ENCODE measurements at places on chromosomes 12 and 14.
A peak's percentile ranks its signal among the peaks of the same experiment; 100 is the strongest.

GRCh38 chr14:91229005-91229382 lies 15.5 kb downstream of the GPR68 start:
- no peak for DNase-seq

DNA sequence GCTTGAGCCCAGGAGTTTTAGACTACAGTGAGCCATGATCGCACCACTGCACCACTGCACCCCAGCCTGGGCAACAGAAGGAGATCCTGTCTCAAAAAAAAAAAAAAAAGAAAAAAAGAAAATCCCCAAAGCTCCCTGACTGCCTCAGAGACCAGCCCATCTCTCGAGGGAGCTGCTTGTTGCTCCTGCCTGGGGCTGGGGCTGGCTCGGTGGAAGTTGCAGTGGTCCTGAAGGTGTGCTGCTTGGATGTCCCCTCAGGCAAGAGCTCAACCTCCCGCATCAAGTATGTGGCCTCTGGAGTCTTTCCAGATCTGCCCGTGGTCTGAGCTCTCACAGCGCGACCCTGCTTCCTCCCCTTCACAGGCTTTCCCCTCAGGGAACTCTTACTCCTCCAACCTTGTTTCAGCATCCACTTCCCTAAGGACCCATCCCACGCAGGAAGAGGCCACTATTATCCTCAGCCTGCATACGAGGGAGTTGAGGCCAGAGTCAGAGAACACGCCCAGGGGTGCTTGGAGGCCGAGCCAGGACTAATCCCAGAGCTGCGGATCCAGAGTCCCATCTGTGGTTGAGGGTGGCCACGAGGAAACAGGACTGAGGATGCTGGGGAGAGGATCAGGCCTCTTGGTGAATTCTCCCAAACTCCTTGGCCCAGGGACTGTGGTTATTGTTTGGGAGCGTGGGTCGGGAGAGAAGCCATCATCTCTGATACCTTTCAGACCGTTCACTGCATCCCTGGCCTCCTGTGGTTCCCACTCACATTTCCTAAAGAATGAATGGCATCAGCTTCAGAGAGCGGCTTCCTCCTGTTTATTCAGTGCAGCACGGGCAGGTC lies 624.6 kb downstream of the AACS start:
- no peak for DNase-seq

DNA sequence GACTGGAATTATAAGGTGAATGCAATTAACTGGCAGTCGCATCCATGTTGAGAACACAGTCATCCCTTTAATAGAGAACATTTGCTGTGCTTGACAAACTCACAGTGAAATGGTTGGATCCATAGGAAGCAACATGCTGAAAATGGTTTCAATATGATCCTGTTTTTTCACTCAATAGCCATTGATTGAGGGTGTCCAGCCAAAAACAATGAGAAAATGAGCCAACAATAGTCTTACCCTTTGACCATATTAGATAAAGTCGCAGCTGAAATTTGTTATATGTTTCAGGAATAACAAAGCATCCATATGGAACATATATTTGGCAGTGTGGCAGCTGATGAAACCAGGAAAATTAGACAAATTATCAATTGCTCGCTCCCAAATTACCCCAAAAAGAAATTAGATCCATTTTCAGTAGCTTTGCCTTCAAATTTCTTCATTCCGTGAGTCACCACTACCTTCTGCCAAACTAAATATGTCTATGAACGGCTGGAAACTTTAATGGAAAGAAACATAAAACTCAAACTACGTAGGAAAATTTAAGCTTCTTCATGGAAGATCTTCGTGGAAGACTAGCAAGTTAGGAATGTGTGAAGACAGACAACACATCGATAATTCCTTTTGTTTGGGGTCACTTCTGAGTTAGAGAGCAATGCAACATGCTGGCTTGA lies 17.4 kb downstream of the IGF1 start:
- DNase-seq = peak; percentile 75

DNA sequence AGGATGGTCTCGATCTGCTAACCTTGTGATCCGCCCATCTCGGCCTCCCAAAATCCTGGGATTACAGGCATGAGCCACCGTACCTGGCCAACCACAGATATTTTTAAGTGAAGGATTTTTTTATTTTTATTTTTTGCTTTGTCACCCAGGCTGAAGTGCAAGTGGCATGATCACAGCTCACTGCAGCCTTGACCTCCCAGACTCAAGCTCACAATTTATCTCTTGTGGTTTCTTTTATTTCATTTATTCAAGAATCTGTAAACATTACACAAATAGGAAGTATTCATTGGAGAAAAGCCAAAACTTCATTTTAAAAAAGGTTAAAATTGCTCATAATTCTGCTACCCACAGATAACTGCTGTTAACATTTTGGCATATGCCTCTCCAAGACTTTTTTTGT lies 13.3 kb downstream of the MOAP1 start:
- no peak for DNase-seq

DNA sequence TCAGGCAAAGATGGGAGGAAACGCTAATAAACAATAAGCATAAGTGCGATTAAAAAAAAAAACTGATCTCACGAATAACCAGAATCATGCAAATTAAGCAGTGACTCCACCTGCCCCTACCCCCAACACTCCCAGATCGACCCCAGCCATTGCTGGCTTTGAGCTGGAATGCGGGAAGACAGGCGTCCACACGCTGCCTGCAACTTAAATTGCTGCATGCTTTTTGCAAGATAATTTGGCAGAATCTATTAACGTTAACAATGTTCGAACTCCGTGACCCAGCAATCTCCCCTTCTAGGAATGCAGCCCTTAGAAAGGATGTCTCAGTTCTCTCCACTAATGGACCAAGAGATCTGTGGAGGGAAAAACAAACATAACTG lies 935 bp upstream of the CKB start:
- DNase-seq = no peak

DNA sequence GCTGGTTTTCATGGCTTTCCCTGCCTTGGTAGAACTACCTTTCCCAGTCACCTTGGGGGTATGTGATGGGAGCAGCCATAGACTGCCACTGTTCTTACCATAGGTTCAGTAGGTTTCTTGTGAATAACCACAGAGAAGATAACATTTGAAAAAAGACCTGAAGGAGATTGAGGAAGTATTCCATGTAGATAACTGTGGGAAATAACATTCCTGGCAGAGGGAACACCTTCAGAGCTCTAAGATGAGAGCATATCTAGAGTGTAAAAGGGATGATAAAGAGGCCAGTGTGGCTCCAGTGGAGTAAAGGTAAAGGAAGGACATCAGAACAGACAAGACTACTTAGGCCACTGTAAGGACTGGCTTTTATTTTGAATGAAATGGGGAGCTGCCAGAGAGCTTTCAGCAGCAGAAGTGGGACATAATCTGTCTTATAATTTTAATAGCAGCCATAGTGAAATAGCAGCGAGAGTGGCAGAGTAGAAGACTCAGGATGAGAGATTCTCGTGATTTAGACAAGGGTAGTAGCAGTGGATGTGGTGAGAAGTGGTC lies 82.6 kb upstream of the KCNH3 start:
- no peak for DNase-seq

DNA sequence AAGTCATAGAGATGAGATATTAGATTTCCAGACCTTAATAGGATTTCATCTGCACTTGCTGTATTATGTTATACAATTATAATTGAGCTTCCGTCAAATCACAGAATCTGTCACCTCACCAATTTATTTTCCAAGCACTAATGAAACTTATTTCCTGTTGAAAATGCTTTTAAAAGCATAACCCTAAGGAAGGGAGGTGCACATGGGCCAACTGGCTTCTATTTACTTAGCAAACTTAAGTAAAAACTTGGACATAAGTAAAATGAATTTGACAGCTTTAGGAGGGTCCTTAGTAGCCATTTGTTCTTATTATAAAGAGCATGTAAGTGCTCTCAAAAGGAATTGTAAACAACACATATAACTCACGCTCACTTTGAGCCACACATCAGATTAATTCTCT lies 462.2 kb upstream of the TMPO start:
- DNase-seq = no peak

- no peak for DNase-seq
Observed at GRCh38 chr12:6042446-6042845, 82.0 kb downstream of the VWF start.

DNA sequence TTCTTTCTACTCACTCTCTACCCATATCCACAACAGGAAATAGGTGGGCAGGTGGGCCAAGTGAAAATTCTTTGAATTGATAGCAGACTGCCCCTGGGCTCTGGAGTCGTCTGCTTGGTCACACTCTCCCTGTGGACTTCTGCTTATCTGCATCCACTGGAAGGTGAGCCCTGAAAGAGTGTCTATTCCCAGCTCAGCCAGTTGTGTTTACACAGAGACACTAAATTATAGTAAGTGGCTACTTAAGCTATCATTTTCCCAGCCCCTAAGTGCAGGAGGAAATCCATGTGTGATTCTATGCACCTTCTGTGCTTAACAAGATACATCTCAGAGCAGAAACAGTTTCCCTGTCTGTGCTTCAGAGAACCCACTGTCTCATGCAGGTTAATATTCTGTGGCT lies 338.4 kb downstream of the FUT8 start:
- no peak for DNase-seq

DNA sequence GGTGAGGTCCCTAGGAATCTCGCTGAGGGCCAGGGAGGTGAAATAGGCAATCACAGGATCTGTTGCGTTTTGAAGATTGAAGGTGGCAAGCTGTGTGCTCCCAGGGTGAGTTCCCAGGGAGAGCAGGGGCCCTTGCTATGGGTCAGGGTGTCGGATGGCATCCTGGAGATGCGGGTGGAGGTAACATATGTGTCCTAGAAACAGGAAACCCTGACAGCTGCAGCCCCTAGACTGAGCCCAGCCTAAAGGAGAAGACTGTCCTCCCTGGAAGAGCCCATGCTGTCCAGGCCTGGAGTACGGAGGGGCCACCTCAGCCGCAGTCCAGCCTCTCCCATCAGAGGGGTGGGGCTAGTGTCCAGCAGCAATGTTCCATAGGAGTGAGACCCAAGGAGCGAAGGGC lies 194.2 kb downstream of the NTF3 start:
- DNase-seq = no peak

DNA sequence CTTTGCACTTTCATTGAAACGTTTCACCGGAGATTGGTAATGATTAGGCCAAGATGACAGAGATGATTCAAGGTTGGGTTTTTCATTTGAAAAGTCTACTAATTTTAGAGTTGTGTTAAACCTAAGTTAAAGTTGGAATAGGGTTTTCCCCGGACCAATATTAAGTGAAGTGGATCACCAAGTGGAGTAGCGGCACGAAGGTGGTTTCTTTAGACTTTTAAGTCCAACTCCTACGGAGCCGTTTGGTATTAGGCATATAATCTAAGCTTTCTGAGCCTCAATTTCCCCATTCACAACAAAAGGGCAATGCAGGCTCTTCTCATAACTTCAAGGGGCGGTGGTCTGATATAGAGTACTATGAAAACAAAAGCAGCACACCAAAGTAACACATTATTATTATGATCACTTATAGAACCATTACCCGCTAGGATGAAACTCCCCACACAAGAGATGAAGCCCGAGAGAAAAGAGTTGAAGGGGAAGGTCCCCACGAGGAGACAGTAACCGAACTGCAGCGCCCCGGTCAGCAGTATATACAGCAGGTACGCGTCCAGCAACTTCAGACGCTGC lies 413 bp downstream of the DAD1 start:
- no peak for DNase-seq

DNA sequence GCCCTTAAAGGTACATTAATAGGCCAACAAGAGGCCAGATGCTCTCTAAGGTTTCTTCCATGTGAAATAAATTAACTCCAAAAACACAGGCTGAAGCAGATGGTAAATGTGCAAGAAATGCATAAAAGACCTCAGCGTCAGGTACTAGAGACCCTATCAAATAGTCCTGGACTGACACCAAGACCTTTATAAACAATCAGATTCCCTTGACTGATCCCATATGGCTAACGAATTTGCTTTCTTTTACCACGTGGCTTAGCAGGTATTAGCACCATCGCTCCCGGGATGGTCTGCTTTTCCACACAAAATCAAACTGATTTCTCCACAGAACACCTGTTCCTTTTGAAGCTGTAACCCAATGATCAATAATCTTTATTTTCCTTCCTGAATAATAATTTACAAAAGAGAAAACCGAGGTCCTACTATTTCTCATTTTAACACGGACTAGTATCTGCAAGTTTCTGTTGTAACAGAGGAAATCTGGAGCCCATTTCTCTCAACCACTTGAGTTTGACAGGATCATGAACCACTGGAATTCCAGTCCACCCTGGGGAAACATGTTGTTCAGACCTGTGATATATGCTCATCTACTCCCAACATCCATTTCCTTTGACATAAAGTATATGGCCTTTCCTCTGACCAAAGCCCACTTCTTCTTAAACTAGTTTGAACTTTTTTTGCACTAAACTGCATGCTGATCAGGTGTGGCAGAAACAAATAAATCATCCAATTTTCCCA lies 48.2 kb upstream of the DAAM1 start:
- no peak for DNase-seq
